ENCODE measurements at places on chromosomes 11 and 22.

- DNase-seq, result no peak
Observed at GRCh38 chr22:41075946-41076345, 16.4 kb upstream of the EP300 start.

GRCh38 chr22:35230417-35230816 is 26.9 kb upstream of the HMGXB4 start:
- DNase-seq, result no peak

DNA sequence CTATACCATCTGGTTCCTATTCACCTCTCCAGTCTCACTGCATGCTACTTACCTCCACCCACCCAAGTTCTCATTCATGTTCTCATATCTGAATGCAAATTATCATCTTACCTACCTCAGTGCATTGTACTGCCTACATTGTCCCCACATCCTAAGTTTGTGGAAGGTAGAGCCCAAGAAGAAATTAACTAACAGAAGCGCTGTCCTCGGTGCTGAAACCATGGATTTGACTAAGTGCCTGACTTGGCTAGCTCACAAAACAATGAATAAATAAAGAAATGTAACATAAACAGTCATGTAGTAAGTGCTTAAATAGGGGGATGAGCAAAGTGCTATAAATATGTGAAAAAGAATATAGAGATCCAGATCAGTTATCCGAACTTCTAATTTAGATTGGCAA is 63.2 kb downstream of the GRIA4 start:
- DNase-seq, result peak; percentile 68

DNA sequence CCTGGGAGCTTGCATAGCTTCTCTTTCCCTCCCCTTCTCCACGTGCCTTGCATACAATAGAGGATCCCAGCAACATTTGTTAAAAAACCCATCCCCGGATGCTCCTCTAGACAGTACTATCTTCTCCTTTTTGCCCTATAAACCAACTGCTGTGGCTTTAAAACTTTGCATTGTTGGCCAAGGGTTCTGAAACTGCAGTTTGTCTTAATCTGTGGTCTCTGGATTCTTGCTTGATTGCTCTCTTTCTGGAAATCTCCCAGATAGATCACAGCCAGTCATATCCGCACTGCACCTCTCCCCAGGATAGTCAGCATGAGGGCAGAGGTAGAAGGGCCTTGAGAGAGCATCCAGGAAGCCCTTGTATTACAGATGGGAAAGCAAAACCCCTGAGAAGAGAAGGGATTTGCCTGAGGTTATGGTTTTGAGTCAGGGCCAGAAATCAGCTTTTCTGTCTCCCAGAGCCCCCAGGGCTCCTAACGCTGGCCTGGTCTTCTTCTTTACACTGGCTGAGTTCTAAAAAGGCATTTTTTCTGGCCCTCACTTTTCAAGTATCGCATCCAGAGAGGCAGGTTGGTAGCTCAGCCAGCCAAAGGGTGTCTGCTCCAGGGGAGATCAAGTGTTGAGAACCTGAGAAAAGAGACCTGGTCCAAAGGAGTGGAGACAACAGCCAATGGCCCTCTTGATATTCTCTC is 70.6 kb downstream of the ADM start:
- peak; percentile 96 for DNase-seq

DNA sequence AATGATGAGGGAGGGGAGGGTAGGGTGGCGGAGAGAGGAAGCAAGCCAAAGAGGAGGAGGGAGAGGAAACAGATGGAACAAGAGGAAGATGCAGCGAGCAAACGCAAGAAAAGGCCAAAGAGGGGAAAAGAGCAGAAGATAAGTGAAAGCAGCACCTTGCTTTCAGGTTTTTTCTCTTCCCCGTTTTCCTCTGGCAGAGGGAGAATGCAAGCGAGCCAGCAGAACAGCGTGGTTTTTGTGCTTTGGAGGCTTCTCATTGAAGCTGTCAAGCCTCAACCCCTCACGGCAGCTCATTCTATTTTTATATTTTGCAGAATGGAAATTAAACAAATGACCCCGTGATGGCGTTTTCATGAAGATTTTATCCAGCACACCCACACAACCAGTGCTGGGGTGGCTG is 67.1 kb upstream of the GRAMD1B start:
- DNase-seq, result no peak

DNA sequence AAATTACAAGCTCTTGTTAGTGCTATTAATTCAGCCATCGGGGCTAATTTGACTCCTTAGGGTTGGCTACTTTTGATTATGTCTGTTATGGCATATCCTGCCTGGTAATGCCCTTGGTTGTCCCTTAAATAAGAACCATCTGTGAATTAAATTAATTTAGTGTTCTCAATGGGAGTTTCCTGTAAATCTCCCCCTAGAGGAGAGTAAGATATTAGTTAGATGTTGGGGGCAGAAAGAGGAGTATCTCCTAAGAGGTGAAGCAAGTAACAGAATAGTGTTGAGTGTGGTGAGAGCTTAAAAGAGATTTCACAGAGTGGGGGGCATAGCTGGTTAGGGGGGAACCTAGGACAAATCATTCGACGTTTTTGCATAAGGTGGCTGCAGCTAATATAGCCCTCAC is 1126.9 kb downstream of the JRKL start:
- no peak for DNase-seq

DNA sequence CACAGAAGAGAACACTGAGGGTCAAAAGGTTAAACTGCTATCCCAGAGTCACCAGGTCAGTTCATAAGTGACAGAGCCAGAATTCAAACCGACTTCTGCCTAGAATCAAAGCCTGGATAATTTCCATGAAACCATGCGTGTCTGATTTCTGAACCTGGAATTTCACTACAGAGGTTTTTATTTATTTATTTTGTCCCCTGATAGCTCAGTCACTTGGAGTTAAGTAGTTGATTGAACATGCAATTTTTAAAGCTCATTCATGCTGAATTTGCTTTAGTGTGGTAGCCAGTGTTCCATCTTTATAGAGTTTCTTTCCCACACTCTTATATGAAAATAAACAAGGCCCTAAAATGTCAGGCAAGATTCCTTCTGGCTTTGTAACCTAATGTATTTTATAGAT is 93.2 kb downstream of the NAV2 start:
- peak; percentile 29 for DNase-seq

GRCh38 chr22:19195796-19196731 is 17.5 kb upstream of the SLC25A1 start:
- no peak for DNase-seq

- no peak for DNase-seq
Observed at GRCh38 chr11:123535401-123535800, 105.3 kb downstream of the GRAMD1B start.

DNA sequence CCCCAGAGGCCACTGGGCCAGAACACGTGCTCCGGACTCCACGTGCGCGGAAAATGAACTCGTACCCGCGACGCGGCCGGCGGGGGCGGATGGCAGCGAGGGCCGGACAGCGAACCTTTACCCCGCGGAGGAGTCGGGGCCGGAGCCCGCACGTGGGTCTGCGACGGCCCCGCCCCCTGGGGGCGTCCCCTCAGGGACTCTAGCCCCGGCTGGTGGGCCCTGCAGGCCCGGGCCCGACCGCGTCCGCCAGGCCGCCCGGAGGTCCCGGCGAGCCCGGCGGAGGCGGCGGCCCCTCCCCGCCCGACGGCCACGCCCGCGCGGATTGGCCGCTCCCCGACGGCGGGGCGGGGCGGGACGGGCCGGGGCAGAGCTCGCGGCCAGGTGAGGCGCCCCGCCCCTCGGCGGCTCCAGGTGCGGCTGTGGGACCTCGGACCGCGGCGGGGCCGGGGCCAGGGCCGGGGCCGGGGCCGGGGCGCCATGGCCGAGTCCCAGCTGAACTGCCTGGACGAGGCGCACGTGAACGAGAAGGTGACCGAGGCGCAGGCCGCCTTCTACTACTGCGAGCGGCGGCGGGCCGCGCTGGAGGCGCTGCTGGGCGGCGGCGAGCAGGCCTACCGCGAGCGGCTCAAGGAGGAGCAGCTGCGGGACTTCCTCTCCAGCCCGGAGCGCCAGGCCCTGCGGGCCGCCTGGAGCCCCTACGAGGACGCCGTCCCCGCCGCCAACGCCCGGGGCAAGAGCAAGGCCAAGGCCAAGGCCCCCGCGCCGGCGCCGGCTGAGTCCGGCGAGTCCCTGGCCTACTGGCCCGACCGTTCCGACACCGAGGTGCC is at the start of gene FAM83F:
FAM83F (plus strand) TSS at position 389 of the 827 bp plus-strand sequence; CDS start at position 478, 89 bp downstream.
- no peak for DNase-seq

DNA sequence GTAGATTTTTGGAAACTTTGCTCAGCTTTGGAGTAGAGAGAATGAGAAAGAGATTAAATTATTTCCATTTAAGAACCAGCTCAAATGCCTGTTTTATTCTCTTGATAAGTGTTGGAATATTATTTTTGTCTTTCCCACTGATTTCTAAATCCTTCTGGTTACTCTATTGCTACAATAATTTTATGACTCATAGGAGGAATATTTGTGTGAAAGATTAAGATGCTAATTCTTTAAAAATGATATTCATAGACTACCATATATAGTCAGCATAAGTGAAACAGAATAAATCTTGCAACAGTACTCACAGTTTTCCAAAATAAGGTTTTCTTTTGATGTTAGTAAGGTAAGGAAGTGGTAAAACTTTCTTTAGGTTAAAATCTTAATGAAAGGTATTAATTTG is 60.9 kb downstream of the YAP1 start:
- peak; percentile 74 for DNase-seq

- peak; percentile 36 for DNase-seq
Observed at GRCh38 chr11:131675121-131675888, 304.9 kb downstream of the NTM start.

- DNase-seq, result no peak
Observed at GRCh38 chr11:126834573-126834972, 166.0 kb downstream of the KIRREL3 start.

DNA sequence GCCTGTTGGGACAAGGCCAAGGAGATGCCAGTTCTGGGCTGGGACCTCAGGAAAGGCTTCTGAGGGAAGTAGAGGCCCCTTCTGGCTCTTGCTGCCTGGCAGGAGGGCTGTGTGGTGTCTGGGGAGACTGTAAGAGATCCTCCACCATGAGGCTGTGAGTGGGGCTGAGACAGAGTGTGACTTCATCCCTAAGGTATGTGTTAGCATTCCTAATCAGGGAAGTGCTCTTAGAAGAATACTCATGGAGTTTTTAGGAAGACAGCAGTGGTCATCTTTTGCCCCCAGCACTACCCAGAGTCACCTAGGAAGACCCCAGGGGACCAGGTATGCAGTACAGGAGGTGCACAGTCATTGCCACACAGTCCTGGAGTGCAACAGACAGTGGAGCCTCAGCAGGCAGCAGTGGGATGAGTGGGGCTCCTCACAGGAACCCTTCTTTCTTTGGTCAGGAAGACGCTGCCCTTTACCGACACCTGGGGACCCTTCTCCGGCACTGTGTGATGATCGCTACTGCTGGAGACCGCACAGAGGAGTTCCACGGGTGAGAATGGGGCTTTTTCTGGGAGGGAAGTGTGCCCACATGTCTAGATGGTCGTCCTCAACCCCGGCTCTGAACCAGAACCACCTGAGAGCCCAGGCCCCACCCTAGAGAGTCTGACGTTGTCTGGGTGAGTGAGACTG is 2.8 kb downstream of the RIC8A start:
- DNase-seq, result peak; percentile 65

GRCh38 chr11:44870181-44870580 is 80.5 kb downstream of the TP53I11 start:
- DNase-seq, result no peak

- no peak for DNase-seq
Observed at GRCh38 chr22:44702479-44703198, 635 bp downstream of the PRR5 start.

GRCh38 chr11:129992161-129992944 is 10.3 kb downstream of the PRDM10 start:
- DNase-seq, result peak; percentile 18

- peak; percentile 12 for DNase-seq
Observed at GRCh38 chr11:575313-575995, 816 bp upstream of the PHRF1 start.

DNA sequence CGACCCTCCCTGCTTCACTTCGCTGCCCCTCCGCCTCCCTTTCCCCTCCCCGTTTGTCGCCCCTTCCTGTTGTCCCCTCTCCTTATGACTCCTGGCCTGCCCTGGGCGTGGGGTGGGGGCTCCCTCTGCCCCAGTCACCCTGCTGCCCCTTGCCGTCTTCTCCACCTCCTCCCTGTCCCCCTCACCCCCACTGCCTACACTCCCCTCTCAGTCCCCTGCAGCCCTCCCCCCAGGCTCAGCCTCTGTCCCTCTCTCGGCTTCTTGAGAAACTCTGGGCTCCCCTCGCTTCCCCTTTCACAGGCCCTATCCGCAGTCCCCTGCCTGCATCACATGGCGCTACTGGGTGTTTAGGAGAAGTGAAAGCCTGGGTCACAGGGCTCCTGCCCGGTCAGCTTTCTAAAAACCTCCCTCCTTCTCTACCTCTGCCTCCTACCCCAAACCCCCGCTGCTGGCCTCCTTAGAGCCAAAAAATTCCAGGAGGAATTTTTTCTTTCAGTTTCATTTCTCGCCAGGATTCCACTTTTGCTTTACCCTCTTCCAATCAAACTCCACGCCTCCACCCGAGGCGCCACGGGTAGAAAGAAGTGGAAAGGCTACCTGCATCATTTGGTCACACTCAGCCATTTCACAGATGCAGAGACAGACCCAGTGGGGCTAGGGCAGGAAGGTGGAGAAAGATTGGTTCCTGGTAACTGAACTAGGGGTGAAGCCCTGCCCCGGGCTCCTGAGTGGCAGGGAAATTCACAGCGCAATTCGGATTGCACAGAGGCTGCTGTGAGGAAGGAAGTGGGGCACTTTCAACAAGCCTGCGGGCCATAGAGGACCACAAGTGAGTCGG is at the start of gene SLC15A3:
SLC15A3 (minus strand) TSS at position 273 of the 838 bp plus-strand sequence. CDS start 625 bp downstream, outside the sequence.
- no peak for DNase-seq

- no peak for DNase-seq
Observed at GRCh38 chr11:72741849-72742512, 10.2 kb downstream of the ARAP1 start.

DNA sequence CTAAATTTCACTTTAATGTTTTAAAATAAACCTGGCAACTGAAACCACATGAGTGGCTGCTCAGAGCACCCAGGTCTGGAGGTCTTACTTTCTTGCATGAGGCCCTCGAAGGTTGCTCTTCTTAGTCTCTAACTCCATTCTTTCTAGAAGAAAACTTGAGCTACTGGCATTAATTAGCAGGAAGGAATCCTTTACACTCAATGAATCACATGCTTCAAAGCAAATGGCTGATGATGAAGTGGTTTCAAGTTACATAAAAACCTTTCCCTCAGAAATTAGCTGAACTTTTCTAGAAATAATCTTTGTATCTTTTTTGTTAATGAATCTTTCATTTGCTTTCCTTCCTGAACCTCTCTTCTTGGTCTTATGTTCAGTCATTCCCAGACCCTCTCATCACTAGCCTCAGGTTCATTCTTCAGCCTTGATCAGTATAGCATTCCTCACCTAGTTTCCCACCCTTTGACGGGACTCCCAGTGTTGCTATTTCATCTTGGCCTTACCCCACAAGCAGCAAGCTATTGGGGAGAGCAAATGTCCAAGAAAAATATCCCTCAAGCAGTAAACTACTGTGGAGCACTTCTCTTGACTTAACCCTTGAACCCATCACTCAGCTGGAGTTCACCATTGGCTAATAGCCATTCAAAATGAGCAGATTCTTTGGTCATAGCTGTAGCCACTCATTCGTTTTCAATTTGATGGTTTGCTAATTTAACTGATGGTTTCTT is 75.1 kb downstream of the INSC start:
- peak; percentile 48 for DNase-seq

GRCh38 chr11:2215230-2215560 is 43.6 kb upstream of the TH start:
- no peak for DNase-seq

- no peak for DNase-seq
Observed at GRCh38 chr11:199004-199581, 6.2 kb downstream of the SCGB1C1 start.

GRCh38 chr11:30489511-30489910 is 96.6 kb downstream of the MPPED2 start:
- DNase-seq, result no peak

Data from astrocyte of the spinal cord (primary cell).